ENCODE measurements at places on chromosomes 1 and 21.

GRCh38 chr1:224759681-224760091 is 143.6 kb downstream of the CNIH3 start:
- no peak for DNase-seq

GRCh38 chr1:10074059-10074851 is 41.5 kb downstream of the UBE4B start:
- peak; percentile 90 for DNase-seq

GRCh38 chr1:66985835-66986234 is 61.0 kb downstream of the MIER1 start:
- DNase-seq: no peak

DNA sequence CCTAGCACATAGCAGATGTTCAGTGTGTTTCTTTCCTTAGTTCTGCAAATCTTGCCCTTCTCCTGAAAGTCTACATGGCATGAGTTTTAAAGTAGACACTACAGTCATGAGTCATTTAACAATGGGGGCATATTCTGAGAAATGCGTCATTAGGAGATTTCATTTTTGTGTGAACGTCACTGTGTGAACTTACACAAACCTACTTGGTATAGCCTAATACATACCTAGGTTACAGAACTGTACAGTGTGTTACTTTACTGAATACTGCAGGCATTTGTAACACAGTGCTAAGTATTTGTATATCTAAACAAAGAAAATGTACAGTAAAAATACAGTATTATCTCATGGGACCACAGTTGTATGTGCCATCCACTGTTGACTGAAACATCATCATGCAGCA is 10.0 kb downstream of the TTF2 start:
- DNase-seq: peak; percentile 34

Measured in fibroblast of lung (primary cell).